ENCODE measurements at places on chromosomes 2 and 18.

- DNase-seq = no peak
These were observed 570.7 kb downstream of the PLCL1 start for GRCh38 chr2:198375083-198375410.

DNA sequence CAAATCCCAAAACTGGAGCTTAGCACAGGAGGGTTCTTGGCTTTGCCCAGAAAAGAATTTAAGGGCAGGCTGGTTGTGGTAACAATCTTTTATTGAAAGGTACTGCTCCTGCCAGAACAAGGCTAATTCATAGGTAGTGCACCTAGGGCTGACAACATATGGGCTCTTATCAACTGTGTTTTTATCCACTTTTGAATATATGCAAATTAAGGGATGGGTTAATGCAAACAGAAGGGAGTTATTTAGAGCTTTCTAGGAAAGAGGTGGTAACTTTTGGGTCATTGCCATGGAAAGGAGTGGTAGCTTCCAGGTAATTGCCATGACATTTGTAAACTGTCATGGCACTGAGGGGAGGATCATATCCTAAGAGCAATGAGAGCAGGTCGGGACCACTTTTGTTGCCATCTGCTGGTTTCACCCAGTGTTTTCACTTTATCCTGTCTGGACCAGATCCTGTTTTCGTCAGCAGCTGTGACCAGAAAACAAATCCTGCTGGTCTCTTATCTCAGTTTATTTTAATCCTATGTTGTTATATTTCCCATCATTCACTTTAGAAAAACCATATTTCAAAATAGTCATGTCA, 981 bp downstream of the C2orf66 start:
- DNase-seq = no peak

DNA sequence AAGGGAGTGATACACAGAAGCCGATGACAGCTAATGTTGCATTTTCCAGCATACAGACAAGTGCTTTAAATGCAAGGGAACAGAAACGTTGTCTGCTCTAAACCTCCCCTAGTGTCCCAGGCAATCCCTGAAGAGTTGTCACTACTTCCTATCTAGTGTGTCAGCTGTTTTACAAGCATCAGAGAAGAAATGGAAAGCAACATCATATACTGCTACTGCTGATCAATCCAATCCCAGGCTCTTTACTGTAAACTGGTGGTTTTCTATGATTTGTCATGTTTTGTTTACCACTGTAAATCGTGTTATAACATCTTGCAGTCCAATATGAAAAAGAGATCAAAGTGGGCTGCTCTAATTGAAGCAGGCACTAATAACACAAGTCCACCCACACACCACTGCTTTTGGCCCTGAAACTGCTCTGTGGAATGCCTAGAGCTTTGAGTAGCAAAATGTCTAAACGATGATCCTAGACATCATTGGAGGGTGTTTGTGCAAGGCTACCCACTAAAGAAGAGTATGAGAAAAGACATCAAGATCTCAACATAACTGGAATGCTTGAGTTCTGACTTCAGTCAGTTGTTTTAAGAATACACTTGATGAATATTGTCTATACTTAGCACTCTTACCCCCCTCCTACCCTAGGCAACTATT, 18.1 kb upstream of the ROCK1 start:
- no peak for DNase-seq

DNA sequence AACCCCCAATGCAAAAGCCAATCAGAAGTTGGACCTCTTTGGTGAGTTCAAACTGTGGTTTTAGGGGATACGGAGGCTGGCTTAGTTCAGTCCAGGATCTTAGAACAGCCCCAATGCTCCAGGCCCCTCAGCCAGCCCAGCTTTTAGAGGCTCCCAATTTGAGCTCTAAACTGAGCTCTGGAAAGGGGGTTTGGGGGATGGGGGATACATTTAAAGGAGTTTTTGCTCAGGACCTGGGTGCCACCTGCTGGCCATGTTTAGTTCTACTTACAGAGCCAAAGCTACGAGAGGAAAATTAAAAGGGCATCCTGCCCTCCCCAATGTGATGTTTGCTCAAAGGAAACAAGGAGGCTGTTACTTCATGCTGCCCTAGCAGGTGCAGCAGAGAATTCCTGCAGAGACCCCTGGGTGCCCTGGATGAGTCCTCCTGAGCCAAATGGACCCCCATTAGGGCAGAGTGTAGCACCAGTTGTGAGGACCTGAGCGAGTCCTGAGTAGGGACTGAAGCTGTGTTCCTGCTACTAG, 15.9 kb upstream of the TMEM214 start:
- DNase-seq = peak; percentile 21
